ENCODE measurements at places on chromosomes 4 and X.

DNA sequence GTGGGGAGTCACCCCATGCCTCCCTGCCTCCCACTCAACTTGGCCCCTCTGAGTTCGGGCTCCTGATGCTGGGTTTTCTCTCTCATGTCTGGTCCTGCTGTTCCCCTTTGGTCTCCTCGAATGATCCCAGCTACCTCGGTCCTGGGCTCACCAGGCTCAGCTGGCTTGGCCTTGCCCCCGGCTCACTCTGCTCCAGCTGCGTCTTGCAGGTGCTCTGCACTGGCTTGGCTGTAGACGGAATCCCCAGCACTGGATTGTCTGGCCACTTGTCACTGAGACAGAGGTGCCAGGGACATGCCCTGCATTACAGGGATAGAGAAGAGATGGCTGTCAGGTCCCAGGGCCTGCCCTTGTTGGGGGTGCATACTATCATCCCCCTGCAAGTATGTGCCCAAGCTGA, 41.6 kb upstream of the NYX start:
- no peak for DNase-seq

- DNase-seq, result no peak
These were observed 162.1 kb downstream of the EPHA5 start for GRCh38 chr4:65508168-65508567.

DNA sequence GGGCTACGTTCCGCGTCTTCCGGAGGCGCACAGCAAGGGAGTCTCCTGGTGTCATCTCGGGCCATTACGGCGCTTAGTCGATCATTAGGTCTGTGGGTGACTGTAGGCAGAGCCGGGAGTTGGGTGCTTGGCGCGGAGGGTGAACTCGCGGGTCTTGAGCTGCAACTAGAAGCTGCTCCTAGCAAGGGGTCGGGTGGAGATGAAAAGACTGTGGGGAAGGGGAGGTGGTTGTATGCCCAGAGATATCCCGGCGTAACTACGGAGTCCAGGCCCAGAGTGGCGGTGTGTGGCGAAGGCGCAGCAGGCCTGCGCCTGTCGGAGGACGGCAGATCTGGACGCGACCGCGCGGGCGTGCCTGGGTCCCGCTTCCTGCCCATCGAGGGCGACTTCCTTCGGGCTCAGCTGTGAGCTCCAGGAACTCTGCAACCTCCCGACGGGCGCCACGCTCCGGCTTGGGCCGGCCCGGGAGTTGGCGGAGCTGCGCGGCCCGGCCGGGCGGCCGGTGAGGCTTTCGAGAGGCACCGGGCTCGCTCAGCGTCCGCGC, 2.7 kb upstream of the NKX3-2 start:
- no peak for DNase-seq

DNA sequence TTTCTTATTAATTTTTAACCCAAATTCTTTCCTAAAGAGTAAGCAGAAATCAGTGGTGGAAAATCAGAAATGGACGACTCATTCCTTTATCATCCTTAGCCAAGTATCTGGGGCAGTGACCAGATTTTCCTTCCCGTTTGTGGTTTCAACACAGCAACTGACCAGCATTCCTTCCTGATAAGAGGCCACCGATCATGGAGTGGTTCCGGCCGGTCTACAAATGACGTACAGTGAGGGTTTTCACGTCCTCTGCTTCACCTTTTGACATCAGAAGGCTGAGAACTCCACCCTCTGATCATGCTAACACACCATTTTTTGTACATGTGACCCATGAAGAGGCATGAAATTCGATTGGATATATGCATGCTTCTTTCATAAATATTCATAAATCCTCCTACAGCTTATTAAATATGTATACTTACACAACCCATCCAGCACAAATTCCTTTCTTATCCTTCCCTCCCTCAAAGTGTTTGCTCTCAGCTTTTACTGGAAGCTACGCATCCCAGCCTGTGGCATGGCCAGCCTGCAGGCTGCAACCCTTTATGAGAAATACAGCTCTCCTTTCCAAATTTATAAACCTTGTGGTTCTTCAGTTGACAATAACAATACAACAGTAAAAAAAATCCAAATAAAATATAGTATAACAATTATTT, 173.0 kb upstream of the CASK start:
- DNase-seq, result peak; percentile 41

GRCh38 chr4:8268901-8269534, 536 bp upstream of the HTRA3 start:
- no peak for DNase-seq

- DNase-seq, result no peak
These were observed 2.7 kb downstream of the FAM120C start for GRCh38 chrX:54180403-54180802.

DNA sequence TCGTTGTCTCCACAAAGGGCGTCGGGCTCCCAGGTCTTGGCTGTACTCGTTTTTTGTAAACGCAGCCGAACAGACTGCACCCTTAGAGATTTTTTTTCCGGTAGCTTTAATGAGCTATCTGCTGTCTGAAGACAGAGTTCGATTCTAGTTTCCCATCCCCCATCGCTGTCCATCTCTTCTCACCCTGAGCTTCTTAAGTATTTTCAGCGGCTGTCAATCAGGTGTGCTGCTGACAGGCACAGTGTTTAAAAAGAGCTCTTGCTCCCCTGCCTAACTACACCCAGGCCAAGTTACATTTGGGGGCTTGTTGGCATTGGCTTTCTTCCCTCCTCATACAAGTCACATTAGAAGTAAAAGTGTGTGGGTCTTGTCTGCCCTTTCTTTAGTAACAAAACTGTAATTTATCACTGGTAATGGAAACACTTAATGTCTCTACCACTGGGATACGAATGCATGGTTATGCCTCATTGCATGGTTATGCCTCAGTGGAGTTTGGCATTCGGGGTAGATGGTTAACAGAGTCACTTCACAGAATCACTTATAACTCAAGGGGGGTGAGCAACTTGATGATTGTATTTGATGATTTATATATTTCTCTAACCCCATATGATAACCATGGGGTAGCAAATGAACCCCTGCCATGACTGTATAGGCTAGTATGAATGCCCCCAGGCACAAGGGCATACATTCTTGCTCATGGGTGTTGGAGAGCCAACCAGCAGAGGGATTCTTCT, 1.4 kb upstream of the ARHGAP6 start:
- no peak for DNase-seq

DNA sequence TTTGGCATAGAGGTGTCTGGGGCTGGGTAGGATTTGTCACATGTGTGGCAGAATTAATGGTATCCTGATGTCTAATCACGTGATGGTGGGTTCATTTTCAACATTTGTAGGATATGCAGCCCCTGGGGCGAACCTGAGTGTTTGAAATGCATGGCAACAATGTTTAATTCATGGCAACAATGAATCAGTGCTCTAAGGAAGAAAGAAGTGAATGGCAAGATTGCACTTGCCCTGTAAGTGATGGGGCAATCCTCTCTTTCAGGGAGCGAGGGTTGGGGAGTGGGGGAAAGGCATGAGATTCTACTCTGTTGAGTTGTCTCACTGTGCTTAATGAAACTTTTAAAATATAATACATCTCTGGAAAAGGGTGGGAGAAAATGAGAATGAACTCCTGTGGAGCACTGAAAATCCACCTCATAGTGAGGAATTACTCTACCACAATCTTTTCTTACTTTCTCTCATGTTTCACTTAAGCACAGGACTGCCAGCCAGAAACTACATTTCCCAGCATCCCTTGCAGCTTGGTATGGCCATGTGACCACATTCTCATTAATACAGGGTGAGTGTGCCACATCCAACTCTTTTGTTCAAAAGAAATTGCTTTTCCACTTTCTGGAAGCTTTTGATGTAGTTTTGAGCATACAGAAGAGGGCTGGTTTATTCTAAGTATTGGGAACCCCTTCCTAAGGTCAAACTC, 64.0 kb upstream of the PGM2 start:
- no peak for DNase-seq
